ENCODE measurements at places on chromosomes 1 and 21. TPM values are rescaled to one million over a fixed set of nuclear protein-coding genes. Genes with fewer than 3 reads are reported as not detected.

The RALGPS2 gene
- 8.6 TPM for total RNA-seq

- no peak for DNase-seq
Measured at GRCh38 chr1:107683683-107684082, 281.3 kb downstream of the VAV3 start.

DNA sequence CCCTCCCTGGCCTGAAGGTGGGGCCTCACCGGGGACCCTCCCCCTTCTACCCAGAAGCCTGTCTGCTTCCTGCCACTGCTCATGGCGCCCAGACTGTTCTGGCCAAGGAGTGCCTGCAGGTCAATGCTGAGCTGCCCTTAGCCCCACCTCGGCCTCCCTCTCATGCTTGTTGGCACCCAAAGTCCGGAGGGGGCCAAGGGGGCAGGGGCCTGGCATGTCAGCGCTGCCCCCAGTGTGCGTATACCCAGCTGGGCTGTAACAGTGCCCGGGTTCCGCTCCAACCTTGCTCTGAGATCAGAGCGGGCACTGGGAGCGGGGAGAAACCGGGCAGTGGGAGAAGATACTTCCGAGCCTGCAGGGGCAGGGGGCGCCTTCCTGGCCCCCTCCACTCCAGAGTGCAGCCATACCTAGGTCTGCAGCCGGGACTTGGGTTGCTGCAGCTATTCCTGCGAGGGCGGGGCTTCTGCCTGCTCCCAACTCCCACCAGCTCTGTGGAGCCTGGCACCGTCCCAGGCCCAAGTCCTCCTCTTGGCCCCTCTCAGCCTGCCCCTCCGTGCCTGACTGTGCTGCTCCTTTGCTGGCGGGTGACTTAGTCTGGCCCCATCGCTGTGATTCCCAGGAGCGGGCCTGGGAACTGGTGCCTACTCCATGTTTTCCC lies 21.4 kb upstream of the TGFB2 start:
- DNase-seq: no peak

The FAM151A gene
- total RNA-seq: not detected

The PBX1 gene
- total RNA-seq: 0.96 TPM

DNA sequence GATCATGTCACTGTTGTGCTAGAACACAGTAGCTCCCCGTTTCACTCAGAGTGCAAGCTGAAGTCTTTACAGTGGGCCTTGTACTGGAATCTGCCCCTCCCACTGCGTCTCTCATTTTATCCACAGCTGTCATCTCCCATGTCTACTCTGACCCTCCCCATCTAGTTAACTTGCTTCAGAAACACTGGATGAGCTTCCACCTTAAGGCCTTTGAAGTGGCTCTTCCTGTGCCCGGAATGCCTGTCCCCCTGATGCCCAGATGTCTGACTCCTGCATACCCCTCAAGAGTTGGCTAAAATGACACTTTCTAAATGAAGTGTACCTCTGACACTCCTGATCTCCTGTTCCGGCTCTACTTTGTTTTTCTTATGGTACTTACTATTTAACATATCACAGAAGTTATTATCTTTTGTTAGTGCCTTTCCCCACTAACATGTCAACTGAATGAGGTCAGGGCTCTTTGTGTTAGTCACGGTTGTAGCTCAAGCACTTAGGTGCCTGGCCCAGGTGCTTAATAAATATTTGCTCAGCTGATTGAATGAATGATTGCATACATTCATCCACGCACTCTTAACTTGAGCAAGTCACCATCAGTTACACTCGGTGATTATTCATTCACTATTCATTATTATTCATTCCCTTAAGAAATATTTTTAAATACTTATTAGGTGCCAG lies 13.3 kb downstream of the ARV1 start:
- no peak for DNase-seq

DNA sequence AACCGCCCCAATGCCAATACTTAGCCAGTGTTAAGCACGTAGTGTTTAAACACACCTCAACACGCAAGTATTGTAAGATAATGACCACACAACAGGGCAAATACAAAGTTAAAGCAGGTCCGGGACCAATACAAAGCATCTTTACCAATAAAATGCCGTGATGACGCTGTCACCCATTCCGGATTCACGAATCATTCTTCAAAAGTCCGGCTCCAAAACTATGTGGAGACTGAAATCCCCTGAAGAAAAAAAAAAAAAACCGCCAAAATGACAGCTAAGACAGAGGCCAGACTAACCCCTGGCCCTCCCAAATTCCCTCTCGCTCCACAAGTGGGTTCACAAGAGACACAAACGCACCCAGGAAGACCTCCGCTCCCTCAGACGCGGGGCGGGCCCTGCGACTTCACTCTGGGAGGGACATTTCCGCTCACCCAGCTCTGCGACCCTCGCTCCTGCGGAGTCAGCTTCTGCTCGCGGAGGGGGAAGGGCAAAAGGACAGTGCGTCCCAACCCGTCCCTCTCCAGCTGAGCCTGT lies 625 bp upstream of the DARS2 start:
- DNase-seq: no peak

The OR2L8 gene
- 0.78 TPM for total RNA-seq

DNA sequence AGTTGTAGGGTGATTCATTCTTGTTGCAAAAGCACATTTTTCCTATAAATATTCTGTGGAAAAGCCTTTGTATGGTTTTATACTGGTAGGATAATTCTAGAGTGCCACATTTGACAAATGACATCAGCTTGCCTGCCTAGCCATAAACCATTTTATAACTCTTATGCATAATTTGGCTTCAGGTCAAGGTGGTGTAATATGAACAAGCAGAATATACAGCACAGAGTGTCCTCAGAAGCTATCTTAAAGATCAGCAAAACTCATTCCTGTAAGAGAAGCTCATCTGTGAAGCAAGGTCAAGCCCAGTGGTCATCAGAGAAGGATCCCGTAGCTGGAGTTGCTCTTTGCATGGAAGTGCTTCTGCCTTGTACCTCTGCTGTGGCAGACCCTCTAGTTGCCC lies 24.0 kb upstream of the C1orf21 start:
- no peak for DNase-seq

DNA sequence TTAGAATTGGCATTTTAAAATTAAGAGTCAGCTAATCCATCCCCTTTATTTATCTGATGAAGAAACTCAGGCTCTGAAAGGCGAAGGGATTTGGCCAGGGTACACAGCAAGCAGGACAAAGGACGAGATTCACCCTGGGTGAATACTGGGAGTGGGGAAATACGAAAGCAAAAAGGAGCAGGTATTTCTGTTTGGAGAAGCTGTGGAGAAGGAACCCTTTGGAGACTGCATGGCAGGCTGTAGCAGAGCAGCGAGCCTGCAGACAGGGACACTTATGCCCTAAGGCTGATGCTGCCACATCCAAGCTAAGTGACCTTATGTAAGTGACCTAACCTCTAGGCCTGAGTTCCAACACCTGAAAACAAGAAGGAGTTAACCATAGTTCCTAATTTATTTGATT lies 207.2 kb upstream of the C1orf87 start:
- no peak for DNase-seq

- no peak for DNase-seq
Measured at GRCh38 chr1:49060766-49061165, 284.1 kb upstream of the BEND5 start.

The TSSK3 gene
- 0.98 TPM for total RNA-seq

The PRSS38 gene
- not detected for total RNA-seq

The AJAP1 gene
- total RNA-seq: 0.39 TPM

GRCh38 chr1:39395357-39395831 lies 96.0 kb upstream of the BMP8A start:
- no peak for DNase-seq

The NT5C1A gene
- total RNA-seq: 1.1 TPM

DNA sequence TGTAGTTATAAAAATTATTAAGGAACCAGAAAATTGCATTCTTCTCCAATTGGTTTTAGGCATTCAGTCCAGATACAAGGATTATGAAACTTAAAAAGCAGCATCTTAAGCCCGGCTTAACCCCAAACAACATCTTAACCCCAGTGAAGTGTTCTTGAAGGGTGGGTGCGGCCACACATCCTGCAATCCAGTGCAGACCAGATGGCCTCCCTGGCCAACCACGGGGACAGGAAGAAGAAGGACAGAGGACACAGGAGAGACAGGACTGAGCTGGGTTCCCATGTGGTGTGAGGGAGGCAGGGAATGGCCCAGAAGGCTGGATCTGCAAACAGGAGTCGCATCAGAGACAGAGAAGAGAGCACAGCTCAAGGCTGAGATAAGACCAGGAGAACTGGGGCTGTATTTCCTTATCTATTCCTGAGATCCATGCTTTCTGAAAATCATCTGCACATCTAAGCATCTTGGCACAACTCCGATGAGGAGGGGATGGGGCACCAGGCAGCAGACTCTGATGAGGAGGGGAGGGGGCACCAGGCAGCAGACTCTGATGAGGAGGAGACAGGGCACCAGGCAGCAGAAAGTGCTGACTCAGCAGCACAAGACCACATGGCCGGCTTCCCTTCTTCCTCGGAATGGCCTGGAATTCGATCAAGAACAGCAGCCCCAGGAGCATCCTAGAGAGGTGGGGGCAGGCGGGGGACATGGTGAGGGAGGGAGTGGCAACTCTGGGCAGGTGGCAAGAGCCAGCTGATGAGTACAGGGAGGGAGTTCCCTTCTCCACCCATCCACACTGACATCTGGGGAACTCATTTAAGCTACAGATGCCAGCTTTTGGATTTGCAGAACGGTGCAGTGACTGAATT lies 26.6 kb downstream of the ABCG1 start:
- DNase-seq: no peak

DNA sequence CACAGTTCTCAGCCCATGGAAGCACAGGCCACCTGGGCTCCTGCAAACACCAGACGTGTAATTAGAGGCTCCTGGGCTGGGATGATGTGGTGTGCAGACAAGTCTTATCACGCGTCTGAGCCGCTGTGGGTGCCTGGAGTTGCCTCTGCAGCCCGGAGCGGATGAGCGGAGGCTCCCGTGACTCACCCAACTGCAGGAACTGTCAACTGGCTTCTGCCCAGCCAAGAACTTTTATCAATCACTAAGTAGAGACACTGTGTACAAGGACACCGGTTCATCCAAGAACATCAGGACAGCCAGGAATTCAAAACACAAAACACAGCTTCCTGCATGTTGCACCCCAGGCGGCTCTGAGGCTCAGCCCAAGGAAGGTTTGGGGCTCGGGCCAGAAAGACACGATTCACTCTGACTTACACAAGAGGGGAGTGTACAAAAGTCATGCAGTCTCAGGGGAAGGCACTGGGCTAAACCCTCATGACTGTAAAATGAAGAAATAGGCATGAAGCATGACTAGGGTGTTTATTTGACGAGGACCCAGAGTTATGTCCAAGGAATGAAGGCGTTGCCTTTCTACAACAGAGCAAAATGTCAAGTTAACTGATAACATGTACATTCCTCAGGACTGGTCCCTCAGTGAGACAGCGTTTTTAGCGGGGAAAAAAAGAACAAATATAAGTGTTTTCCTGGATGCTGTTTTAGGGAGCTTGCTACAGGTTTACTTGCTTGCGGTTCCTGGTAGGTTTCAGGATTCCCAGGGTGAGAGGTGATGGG lies 21.1 kb downstream of the ERRFI1 start:
- DNase-seq: peak; percentile 28

The FAM163A gene
- total RNA-seq: 0.08 TPM

The KCNN3 gene
- not detected for total RNA-seq

The TEX38 gene
- not detected for total RNA-seq

The SEMA4A gene
- total RNA-seq: 10.1 TPM

The OR6N2 gene
- total RNA-seq: not detected

GRCh38 chr1:162210196-162210595 lies 140.7 kb downstream of the NOS1AP start:
- no peak for DNase-seq

DNA sequence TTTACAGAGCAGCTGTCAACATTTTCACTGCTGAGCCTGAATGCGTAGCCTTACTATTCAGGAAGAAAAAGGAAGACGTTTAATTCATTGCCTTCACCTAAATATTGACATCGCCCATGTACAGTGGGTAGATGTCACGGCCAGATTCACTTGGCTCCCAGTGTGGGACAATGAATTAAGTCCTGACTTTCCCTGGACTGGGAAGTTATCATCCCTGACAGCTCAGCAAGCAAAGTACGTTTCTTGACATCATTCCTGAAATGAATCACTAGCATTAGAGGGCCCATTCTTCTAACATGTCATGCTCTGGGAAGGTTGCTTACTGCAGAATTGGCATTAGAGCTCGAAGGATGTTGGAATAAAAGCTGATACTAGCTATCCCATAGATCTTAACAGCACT lies 37.8 kb downstream of the LRRC53 start:
- DNase-seq: no peak

The ADGRB2 gene
- 0.71 TPM for total RNA-seq

- no peak for DNase-seq
Measured at GRCh38 chr1:17955302-17956285, 152.0 kb upstream of the IGSF21 start.

- DNase-seq: no peak
Measured at GRCh38 chr1:52727114-52727586, 897 bp downstream of the ZYG11B start.

The TFF1 gene
- total RNA-seq: not detected

The LDLRAD1 gene
- not detected for total RNA-seq

- no peak for DNase-seq
Measured at GRCh38 chr1:17563494-17564281, 24.2 kb downstream of the ARHGEF10L start.

The PEAR1 gene
- total RNA-seq: 0.41 TPM

DNA sequence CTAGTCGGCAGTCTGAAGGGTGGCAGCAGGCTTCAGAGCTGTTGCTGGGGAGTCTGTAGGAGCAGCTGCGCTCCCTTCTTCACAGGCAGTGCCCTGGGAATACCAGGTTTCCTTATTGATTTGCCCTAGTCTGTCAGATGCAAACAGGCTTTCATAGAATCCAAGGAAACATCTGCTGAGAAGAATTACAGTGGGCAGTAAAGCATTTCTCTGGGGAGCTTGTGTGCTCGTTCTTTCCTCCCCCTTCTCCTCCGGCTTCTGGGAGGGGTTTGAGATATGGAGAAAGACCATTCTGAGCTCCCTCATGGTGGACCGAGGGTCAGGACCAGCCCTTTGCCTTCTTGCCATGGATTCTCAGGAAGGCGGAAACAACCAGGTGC lies 25.4 kb upstream of the PARP1 start:
- DNase-seq: no peak

DNA sequence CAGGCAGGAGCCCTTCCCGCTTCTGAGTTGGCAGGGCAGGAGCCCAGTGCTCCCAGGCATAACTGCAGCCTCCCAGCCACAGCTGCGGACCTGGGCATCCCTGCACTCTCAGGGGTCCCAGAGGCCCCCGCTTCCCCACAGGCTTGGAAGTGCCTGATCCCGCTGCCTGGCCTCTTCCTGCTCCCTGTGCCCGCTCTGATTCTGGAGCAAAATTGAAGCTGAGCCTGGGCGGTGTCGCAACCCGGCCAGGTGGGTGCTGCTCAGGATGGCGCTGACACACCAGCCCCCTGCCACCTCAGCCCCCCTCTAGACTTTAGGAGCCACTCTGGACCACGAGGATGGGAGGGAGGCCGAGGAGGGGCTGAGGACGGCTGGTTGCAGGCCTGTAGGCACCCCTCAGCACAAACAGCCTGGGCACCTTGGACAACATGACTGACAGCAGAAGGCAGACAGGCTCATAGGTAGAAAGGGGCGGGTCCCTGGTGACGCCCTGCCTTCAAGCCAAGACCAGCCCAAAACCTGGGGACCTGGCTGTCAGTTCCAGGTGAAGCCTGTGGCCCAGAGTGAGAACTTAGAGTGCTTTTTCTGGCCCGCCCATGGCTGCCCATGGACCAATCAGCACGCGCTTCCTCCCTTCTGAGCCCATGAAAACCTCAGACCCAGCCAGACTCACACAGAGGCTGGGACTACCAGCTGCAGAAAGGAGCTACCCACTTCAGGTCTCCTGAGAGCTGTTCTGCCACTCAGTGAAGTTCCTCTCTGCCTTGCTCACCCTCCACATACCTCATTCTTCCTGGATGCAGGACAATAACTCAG lies 7.2 kb downstream of the HLCS start:
- no peak for DNase-seq

The SPOCD1 gene
- 0.11 TPM for total RNA-seq
